ENCODE measurements at places on chromosomes 3 and 15.

DNA sequence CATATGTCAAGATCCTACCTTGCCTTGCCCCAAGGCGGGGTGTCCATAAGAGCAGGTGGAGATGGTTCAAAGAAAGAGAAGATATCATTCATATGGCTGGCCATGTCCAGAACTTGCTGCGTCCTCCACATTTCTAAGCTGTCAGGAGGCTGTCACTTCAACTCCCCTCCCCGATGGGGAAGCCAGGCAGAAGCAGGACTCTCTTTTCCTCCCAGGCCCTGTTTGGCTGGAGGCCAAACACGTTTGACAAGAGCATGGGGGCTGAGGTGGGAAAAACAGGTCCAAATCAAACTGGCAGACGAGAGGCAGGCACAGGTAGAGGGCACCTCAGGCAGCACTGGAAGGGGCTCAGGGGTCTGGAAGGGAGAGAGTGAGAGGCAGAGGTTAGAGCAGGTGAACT lies 37.7 kb downstream of the MESD start:
- DNase-seq, result no peak

GRCh38 chr3:194952841-194953241 lies 267.2 kb downstream of the FAM43A start:
- no peak for DNase-seq

DNA sequence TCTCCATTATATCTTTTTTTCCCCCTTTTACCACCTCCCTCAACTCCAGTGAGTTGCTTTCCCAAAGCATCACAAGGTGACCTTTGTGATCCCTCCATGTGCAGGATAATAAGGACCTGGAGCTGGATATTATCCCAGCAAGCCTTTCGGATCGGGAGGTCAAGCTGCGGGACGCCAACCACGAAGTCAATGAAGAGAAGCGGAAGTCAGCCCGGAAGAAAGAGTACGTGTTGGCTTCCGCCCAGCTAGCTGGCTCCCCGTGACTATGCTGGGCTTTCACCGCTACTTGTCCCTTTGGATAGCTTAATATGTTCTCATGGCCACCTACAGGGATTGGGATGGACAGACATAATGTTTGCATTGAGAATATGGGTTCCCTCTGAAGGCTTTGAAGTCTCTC lies 273.7 kb upstream of the UMPS start:
- DNase-seq, result no peak

DNA sequence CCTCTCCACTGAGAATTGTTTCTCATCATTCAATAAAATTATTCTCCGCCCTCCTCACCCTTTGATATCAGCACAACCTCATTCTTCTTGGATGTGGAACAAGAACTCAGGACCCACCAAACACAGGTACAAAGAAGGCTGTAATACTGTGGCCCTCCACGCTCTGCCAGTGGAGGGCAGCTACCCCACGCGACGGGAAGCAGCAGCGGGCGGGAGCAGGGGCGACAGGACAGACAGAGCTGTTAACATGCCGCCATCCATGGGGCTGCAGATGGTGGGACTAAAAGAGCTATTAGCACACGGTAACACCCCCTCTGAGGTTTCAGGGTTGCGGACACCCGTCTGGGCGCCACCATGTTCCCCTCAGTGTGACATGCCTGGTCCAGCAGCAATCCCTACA lies 37.5 kb downstream of the EMC4 start:
- no peak for DNase-seq

GRCh38 chr3:172263781-172264486 lies 184.3 kb downstream of the GHSR start:
- DNase-seq, result no peak

GRCh38 chr3:173901649-173902048 lies 504.1 kb downstream of the NLGN1 start:
- no peak for DNase-seq

GRCh38 chr3:171831936-171832335 lies 11.2 kb upstream of the TMEM212 start:
- peak; percentile 22 for DNase-seq

- no peak for DNase-seq
These were observed 263 bp downstream of the ST8SIA2 start for GRCh38 chr15:92393980-92394308.

DNA sequence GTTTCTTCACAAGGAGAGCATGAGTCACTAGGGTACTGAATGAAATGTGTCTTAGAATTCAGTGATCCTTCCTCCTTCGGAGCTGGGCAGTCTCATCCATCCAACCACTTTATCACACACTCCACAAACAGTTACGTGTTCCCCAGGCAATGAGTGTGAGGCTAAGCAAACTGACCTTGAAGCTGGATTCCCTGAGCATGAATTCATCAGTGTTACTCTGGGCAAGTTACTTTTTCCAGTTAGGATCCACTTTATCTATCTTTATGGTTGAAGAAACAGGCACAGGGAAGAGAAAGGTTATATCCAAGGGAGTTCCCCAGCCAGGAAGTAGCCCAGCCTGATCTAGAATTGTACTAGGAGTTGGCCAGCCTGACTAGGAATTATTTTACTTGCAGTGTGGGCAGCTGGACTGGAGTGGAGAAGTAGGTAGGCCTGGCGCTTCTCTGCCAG lies 17.1 kb upstream of the GCNT3 start:
- peak; percentile 78 for DNase-seq

GRCh38 chr3:150384296-150385212 lies 23.5 kb upstream of the TSC22D2 start:
- DNase-seq, result no peak

DNA sequence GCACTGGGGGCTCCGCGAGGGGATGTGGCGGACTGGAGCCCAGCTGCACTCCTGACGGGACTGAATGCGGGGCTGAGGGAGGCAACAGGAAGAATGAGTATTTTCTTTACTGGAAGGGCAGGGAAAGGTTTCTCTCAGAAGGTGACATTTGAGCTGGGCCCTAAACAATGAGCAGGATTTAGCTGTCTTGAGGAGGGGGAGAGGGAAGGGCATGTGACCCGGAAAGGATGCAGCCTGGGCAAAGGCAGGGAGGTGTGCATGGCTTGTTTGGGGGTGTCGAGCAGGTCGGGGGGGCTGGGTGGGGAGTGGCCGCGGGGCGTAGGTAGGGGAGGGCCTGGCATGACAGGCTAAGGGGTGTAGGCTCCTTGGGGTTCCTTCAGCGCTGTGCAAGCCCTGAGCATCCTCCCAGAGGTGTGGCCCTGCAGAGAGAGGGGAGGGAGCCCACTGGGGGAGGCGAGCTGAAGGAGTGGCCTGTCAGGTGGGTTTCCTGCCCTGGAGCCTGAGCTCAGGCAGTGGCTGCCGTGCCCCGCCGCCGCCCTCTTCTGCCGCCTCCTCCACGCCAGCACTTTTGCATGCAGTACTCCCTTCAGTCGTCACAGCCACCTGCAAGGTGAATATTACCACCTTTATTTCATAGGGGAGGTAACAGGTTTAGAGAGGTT lies 17.2 kb upstream of the ANKDD1A start:
- no peak for DNase-seq

GRCh38 chr3:8760091-8760490 lies 9.3 kb downstream of the OXTR start:
- no peak for DNase-seq

DNA sequence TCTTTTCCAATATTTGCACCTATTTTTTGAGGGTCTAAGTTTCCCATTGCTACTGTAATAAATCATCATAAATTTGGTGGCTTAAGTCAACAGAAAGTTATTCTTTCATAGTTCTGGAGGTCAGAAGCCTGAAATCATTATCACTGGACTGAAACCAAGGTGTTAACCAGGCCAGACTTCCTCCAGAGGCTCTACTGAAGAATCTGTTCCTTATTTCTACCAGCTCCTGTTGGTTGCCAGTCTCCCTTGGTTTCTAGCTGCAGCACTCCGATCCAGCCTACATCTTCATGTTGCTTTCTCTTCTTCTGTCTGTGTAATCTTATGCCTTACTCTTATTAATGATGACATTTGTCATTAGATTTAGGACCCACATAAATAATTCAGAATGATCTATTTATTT lies 22.0 kb upstream of the ARPP21 start:
- no peak for DNase-seq

DNA sequence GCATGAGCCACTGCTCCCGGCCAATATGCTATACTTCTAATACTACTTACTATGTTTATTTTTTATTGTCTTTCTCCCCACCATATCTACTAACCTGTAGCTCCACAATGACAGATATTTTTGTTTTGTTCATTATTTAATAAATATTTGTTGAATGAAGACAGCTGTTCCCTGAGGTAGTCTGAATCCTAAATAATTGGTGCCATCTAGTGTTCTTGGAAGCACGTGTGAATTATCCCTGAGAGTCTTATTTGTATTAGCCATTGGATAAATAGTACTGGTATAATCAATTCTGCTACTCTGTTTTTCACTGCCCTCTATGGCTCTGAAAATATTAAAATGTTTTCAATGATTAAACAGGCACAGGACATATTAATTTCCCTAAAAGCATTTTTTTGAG lies 5.6 kb upstream of the APPL1 start:
- peak; percentile 20 for DNase-seq

DNA sequence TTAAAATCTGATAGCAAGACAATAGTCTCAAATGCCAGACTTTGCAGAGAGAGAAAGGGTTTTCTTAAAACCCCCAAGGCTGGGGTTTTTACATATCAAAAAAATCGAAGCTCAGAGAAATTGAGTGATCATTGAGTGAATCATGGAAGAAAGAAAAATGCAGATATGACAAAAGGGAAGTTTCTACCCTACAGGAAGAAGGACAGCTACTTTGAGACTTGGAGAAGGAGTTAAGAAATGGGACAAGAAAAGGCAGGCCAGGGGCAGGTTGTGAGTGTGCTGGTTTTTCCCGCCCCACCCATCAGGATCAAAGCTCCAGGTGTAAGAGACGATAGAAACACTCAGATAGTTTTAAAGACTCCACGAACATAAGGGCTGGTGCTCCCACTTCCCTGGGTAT lies 18.6 kb downstream of the TMEM158 start:
- no peak for DNase-seq

GRCh38 chr3:155766206-155766605 lies 21.3 kb upstream of the PLCH1 start:
- DNase-seq, result peak; percentile 37

- DNase-seq, result no peak
These were observed 788.8 kb downstream of the ROBO1 start for GRCh38 chr3:78979028-78979427.

GRCh38 chr3:4509043-4509442 lies 15.9 kb downstream of the ITPR1 start:
- DNase-seq, result no peak

DNA sequence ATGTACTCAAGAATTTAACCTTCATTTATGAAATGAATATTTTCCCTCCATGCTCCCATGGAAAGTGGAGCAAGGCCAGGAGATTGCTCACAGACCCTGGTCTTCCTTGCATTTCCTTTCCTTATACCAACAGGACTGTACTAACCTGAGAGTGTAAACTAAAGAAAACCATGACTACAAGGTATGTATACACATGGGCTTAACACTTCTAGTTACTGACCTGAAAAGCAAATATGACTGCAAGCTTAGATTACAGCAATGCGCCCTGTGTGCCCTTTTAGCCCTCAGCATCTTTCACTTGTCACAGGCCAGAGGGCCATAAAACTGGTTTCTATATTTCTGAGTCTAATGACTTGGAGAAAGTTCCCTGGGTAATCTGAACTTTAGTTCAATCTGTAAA lies 52.1 kb downstream of the NEK10 start:
- no peak for DNase-seq

- no peak for DNase-seq
These were observed 32.2 kb downstream of the CD276 start for GRCh38 chr15:73716417-73716816.

GRCh38 chr3:156948402-156949210 lies 122.5 kb downstream of the LEKR1 start:
- no peak for DNase-seq

GRCh38 chr15:25238126-25238525 lies 200.7 kb downstream of the UBE3A start:
- no peak for DNase-seq

DNA sequence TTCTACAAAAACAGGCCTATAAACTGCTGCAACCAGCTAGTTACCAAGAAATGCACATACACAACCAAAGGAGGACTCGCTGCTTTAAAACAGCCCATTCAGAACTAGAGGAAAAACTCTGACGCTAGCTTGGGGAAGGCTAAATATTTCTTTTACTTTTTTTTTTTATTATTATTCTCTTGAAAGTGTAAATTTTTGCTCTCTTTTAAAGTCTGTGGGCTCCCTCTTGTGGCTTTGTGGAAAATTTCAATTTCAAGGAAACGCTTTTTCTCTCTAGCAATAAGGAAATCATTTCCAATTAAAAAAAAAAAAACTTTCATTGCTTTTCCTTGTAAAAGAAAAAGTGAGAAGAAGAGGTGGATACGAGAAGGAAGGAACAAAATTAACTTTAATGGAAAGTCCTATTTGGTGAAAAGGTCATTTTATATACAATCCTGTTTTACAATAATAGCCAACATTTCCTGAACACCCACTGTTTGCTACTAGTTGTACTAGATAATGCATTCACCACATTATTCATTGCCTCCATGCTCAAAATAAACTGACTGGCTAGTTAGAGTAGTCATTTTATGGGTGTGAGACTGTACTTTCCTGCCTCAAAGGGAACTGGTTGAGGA lies 51.2 kb upstream of the SAMMSON start:
- peak; percentile 43 for DNase-seq

GRCh38 chr15:89845305-89845893 lies 30.7 kb upstream of the ANPEP start:
- peak; percentile 95 for DNase-seq

DNA sequence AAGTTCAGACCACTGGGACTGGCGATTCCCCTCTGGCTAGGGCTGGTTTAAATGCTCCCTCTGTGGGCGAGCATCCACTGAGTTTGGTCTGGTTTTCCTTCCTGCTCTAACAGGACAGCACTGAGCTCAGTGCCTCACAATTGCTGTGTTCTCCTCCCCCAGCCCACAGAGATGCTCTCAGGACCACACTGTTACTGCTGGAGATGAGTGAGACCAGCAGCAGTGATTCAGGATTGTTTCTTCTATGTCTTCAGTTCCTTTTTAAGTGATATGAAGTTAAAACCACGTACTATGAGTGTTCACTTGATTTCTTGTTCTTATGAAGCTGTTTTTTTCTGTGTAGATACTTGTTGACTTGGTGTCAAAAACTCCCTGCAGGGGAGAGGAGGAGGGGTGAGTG lies 180.4 kb upstream of the COL8A1 start:
- DNase-seq, result no peak

- DNase-seq, result peak; percentile 37
These were observed 35.7 kb upstream of the GSK3B start for GRCh38 chr3:120129718-120130513.

DNA sequence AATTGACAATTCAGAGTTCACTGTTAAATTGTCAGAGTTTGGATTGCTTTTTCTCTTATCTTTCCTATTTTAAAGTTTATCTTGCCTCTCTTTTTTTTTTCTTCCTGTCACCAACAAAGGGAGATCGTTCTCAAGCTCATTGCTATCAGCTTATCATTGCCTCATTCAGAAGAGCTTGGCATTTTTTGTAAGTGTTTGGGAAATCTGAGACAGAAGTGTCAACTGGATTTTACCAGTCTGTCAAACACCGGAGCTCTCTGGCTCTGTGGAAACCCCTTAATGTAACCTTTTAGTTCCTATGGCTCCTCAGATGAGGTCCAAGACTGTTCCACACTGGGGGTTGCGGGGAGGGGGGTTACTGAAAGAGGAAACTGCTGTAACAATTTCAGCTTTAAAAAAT lies 10.6 kb upstream of the TFG start:
- DNase-seq, result no peak

Measured in M059J (cell line).